ENCODE measurements at places on chromosomes 1 and 21.

DNA sequence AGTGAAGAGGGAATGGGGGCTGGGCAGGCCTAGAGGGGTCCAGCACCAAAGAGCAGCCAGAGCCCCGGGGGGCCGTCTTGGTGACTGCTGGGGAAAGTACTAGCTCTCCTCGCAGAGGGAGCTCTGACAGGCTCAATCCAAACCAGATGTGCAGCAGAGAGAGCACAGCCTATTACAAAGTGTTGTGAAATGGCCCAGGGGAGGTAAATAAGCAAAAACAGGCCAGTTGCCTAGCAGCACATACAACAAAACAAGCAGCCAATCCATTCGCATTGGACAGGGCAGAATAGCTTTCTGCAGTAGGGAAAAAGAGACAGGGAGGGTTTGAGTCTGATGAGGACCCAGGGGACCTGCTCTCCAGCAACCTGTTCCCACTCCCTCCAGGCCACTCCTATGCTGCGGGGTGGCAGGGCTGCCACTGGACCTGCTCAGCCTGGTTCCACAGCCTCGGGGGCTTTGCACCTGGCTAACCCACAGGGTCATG, 239.6 kb upstream of the FGGY start:
- no peak overlapping the region for H3K4me3 ChIP-seq
- H3K36me3 ChIP-seq: no peaks in the 10 kb centered on the region
- no peaks in the 10 kb centered on the region for H3K27me3 ChIP-seq
- H3K4me1 ChIP-seq: peaks cover 2% of the 10 kb centered on the region
- DNase-seq: peak; percentile 93

- H3K4me3 ChIP-seq: no peak overlapping the region
- no peak for DNase-seq
- no peak overlapping the region for H3K27ac ChIP-seq
- H3K27me3 ChIP-seq: no peaks in the 10 kb centered on the region
- no peaks in the 10 kb centered on the region for H3K4me1 ChIP-seq
These were observed 69.5 kb downstream of the EDEM3 start for GRCh38 chr1:184685116-184685515.

- H3K27me3 ChIP-seq: no peaks in the 10 kb centered on the region
- peaks cover 31% of the 10 kb centered on the region for H3K4me1 ChIP-seq
- H3K4me3 ChIP-seq: peak overlapping the region; percentile 33
- H3K27ac ChIP-seq: peak overlapping the region; percentile 46
- no peaks in the 10 kb centered on the region for H3K36me3 ChIP-seq
These were observed 2.7 kb downstream of the SLC9A1 start for GRCh38 chr1:27152004-27152828.

- H3K4me3 ChIP-seq: no peak overlapping the region
- H3K4me1 ChIP-seq: no peaks in the 10 kb centered on the region
- no peak overlapping the region for H3K27ac ChIP-seq
- H3K27me3 ChIP-seq: no peaks in the 10 kb centered on the region
- DNase-seq: no peak
- H3K36me3 ChIP-seq: no peaks in the 10 kb centered on the region
These were observed 36.1 kb upstream of the IVNS1ABP start for GRCh38 chr1:185353124-185353523.

DNA sequence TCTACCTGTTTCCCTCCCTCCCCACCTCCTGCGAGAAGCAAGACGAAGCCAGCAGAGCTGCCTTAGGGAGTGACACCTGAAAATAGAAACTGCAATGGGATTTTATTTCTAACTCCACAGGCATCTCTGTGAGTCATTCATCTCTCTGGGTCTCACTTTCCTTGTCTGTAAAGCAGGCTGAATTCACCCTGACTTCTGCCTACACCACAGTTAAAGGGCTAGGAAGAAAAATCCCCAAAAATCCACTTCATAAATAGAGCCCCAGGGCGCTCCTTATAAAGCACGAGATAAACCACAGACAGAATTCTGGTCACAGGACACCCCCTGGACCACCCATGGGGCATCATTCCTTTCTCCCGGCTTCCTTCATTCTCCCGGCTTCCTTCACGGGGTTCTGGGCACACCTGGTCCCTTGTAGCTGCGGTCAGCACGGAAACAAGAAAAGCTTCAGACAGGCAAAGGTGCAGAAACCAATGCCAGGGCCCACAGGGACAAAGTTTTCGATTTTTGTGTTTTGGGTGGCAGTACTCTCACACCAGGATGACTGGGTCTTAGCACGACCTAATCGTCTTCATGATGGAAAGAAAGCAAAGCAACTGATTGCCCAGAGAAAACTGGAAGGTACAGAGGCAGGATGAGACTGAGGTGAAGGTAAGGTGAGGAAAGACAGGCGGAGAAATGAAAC, 2.8 kb upstream of the H6PD start:
- H3K27ac ChIP-seq: no peak overlapping the region
- H3K4me3 ChIP-seq: no peak overlapping the region
- peak; percentile 64 for DNase-seq
- peaks cover 12% of the 10 kb centered on the region for H3K4me1 ChIP-seq
- no peaks in the 10 kb centered on the region for H3K27me3 ChIP-seq

DNA sequence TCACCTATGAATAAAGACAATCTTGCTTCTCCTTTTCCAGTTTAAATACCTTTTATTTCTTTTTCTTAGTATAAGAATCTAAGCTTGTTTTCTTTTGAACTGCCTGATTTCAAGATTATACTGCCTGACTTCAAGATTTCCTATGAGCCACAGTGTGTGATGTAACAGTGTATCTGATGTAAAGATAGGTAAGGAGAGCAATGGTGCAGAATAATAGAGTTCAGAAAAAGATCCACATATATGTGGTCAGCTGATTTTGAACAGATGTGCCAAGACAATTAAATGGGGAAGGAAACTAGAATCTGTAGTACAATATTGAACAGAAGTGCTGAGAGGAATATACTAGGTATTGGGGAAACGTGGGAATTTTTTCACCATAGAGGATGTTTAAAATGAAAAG, 21.0 kb downstream of the EXO1 start:
- no peaks in the 10 kb centered on the region for H3K4me1 ChIP-seq
- no peak overlapping the region for H3K4me3 ChIP-seq
- no peak for DNase-seq
- H3K36me3 ChIP-seq: peaks cover 3% of the 10 kb centered on the region

DNA sequence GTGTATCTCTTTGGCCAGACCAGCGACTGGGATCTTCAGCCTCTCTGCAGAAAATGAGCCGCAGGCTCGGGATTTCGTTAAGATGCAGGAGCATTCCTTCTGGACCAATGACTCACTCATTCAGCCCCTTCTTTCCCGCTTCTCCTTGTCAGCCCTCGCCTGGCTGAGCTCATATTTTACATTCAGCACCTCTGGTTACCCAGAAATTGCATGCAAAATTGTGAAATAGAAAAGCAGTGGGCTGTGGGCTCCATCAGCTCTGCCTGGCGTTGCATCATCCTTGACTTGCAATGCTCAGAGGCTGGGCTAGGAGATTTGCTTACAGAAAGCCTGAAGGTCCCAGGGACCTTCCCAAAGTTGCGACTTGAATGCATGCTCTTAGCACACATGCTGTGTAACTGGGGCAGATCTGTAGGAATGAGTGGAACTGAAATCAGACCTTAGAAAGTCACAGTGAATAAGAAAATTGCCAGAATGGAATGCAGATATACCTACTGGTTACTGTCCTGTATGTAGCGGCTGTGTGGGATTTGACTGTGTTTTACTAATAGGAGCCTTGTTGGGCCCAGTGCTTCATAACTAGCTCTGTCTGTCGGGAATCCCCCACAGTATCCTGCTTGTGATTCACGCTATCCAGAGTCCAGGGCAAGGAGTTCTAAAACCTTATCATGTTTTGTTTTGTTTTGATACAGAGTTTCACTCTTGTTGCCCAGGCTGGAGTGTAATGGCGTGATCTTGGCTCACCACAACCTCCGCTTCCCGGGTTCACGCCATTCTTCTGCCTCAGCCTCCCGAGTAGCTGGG, 444.8 kb downstream of the KIF26B start:
- H3K27ac ChIP-seq: peak overlapping the region; percentile 89
- H3K27me3 ChIP-seq: no peaks in the 10 kb centered on the region
- DNase-seq: peak; percentile 94
- H3K4me1 ChIP-seq: peaks cover 11% of the 10 kb centered on the region
- H3K4me3 ChIP-seq: no peak overlapping the region

DNA sequence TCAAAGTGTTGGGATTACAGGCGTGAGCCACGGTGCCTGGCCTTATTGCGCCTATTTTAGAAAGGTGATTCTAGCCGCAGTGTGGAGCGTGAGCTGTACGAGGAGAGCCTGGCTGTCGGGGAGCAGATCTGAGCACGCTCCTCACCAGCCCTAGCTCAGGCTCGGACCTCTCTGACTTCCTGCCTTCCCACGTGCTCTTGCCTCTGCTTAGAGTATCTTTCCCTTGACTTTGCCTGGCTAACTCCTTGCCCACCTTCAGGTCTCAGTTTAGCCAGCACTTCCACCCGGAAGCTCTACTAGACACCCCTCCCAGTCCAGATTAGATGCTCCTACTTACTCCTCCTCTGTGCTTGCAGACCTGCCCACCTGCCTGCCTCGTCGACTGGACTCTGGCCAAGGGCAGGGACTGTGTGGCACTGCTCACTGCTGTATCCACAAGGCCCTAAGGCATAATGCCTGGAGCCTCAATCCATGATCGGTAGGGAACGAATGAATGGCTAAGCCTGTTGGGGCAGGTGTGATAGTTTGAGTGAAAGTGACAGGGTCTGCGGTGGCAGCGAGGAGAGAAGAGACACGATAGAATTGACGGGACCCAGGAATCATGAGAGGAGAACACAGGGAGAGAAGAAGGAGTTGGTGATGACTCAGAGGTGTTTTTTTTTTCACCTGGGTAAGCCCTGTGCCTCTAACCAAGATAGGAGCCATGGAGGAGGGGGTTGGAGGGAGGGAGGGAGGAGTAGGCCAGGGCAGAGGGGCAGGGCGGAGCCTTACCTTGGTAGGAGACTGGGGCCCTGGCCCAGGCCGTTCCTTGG, 28.1 kb upstream of the WASF2 start:
- H3K4me1 ChIP-seq: peaks cover 6% of the 10 kb centered on the region
- no peak for DNase-seq
- no peak overlapping the region for H3K27ac ChIP-seq
- no peak overlapping the region for H3K4me3 ChIP-seq

GRCh38 chr1:212062832-212063438, 27.4 kb downstream of the DTL start:
- no peak overlapping the region for H3K27ac ChIP-seq
- no peaks in the 10 kb centered on the region for H3K4me1 ChIP-seq
- H3K36me3 ChIP-seq: peaks cover 1% of the 10 kb centered on the region
- no peak overlapping the region for H3K4me3 ChIP-seq

DNA sequence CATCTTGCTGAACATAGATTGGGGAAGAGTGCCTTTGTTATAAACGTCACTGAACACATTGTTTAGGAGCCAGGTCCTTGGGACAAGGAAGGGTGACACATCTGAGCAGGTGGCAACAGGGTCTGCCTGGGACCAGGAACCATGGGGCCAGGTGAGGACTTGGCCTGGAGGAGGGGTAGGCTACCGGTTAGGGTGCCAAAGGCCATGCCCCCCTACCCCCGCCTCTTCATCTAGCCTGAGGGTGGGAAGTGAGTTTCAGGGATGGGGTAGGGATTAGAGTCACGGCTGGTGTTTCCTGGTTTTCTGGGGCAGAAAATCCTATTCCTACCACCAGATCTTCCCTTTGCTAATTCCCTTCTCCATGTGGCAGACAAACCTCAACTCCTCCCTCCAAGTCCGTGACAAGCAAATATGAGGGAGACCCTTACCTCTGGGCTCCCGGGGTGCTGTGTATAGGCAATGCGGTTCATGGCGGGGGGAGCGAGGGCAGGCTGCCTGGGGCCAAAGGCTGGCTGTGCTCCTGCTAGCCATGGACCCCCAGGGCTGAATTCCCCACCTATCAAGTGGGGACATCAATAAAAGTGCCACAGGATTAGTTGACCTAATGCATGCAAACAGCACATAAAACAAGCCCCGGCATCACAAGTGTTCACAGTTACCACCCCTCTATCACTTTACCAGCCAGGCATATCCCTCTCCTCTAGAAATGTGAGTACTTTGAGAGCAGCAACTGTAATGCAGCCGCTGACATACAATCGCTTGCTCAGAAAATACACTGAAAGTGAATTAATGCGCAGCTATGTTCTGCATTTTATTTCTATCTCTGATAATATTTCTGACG, 14.5 kb downstream of the CD247 start:
- no peak overlapping the region for H3K4me3 ChIP-seq
- H3K36me3 ChIP-seq: no peaks in the 10 kb centered on the region
- no peaks in the 10 kb centered on the region for H3K4me1 ChIP-seq
- H3K27me3 ChIP-seq: peaks cover 27% of the 10 kb centered on the region
- no peak for DNase-seq
- H3K27ac ChIP-seq: no peak overlapping the region

All from IMR-90 (cell line).